ENCODE measurements at places on chromosomes 7 and 10.

DNA sequence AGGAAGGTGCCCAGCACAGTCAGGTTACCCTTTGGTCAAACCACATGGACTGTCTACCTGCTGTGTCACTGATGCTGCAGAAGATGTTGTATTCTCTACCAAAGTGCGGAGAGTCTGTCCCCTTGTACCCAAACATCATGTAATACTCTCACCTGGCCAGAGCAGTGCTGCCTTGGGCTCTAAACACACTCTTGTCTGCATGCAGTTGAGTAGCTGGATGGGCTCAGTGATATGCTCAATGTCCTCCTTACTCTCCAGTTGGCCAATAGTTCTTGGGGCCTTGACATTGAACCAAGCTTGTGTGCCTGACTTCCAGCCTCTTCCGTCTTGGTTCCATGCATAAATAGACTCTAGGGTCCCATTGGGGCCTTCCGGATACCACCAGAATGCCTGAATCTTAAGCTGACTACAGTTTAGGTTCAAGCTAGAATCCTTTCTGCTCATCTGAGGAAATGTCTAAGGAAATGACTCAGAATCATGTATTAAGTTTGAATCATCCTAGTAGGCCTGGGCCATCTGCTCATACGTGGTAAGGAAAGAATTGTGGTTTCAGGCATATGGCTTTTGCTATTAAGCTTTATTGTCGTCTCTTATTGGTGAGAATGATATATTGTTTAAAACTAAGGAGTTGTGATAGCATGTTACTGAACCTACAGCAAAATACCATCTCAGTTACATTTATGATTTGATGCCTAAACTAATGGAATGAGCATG lies 118.0 kb downstream of the OTUD1 start:
- DNase-seq: no peak

GRCh38 chr7:18420748-18421147 lies 74.8 kb upstream of the HDAC9 start:
- no peak for DNase-seq

- DNase-seq: no peak
Measured at GRCh38 chr10:29501692-29502091, 133.1 kb downstream of the SVIL start.

DNA sequence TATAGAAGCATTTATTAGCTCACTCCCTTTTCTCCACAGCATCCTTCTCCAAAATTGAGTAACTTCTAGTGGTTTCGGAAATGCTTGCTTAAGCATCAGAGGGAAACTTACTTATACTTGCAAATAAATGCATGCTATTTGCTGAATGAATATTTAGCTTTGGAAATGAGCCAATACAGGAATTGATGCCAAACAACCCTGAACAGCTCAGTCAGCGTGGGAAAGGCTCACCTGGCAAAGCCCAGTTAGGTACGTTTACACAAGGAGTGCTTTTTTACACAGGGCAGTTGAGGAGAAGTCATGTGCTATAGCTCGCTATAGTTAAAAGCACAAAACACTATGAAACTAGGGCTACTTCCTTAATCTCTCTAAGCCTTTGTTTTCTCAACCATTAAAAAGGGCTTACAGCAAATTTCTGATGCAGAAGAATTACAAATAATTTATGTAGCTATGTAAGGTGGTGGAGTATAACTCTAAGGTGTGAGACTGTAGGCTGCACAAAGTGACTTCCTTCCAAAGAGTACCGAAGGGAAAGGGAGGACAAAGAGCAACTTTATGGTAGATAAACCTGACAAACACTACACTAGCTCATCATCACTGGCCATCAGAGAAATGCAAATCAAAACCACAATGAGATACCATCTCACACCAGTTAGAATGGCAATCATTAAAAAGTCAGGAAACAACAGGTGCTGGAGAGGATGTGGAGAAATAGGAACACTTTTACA lies 498.2 kb downstream of the PHTF2 start:
- DNase-seq: no peak
